ENCODE measurements at places on chromosomes 3 and 15. TPM values are rescaled to one million over a fixed set of nuclear protein-coding genes. Genes with fewer than 3 reads are reported as not detected.

- DNase-seq, result no peak
These were observed 75.8 kb downstream of the RORA start for GRCh38 chr15:61153291-61153690.

GXYLT2 gene
- not detected for polyA plus RNA-seq

DNA sequence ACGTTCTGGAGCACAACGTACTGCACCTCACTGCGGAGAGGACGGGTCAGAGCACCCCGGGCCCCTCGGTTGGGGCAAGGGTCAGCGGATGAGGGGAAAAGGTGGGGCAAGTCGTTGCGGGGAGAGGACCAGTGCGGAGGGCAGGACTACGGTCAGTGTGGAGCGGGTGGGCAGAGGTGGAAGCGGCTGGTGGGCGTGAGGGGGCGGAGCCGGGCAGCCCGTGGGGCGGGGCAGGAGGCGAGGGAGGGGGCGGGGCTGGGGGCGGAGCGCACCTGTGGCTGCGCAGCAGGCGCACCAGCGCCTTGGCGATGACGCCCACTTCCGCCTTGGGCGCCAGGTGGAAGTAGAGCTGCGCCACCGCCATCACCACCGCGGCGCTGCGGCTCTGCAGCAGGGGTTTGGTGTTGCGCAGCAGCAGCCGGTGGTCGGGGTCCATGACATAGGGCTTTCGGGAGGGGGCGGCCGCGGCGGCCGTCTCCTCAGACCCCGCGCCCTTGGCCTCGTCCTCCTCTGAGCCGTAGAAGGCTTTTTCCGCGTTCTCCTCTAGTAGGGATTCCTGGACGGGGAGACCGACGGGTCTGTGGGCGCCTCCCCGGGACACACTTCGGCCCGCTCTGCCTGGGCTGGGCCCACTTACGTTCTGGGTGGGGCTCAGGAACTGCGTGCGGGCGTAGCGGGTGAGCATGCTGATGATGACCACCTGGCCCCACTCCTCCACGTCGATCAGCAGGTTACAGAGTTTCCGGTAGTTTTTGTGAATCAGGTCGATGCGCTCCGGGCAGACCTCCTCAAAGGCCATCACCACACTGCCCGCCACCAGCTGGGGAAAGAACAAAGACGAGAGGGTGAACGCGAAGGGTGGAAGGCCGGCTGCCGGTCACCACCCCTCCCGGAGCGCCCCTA is 29.2 kb downstream of the AP3B2 start:
- peak; percentile 91 for DNase-seq

GRM2 gene
- polyA plus RNA-seq, result 0.09 TPM

TRPM1 gene
- polyA plus RNA-seq, result not detected

- no peak for DNase-seq
These were observed 28.7 kb downstream of the WWTR1 start for GRCh38 chr3:149628957-149629670.

FETUB gene
- not detected for polyA plus RNA-seq

DNA sequence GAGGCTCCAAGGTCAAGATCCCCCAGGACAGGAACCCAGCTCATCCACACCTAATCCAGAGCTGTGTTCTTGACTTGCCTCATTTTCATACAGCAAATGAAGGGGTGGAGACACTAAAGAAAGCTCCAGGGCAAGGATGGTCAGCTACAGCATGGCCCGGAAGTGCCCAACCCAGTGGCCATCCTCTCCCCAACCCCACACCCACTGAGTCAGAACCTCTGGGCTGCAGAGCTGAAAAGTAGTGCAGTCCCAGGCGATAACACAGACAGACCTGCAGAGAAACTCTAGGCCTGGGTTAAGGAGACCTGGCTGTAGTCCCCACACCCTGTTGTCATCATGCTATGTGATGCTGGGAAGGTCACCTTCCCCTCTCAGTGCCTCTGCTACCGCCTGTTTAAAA is 85.3 kb downstream of the SEMA5B start:
- no peak for DNase-seq

TUBGCP5 gene
- polyA plus RNA-seq, result 4.3 TPM

DNA sequence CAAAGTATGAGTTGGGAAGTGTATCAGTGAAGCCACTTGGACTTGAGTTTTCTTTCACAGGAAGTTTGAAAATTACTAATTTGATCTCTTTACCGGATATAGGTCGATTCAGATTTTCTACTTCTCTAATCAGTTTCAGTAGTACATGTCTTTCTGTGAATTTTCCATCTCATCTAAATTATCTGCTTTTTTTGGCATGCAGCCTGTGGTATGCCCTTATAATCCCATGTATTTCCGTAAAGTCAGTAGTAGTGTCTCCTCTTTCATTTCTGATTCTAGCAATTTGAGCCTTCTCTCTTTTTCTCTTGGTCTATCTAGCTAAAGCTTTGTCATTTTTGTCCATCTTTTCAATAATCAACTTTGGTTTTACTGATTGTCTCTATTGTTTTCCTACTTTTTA is 168.4 kb upstream of the UBE2E1 start:
- no peak for DNase-seq

- DNase-seq, result no peak
These were observed 25.8 kb downstream of the ZPLD1 start for GRCh38 chr3:102460579-102460978.

GPR149 gene
- not detected for polyA plus RNA-seq

DNAH12 gene
- polyA plus RNA-seq, result not detected

- no peak for DNase-seq
These were observed 135.2 kb downstream of the MECOM start for GRCh38 chr3:169528289-169528688.

CDAN1 gene
- polyA plus RNA-seq, result 4.1 TPM

DNA sequence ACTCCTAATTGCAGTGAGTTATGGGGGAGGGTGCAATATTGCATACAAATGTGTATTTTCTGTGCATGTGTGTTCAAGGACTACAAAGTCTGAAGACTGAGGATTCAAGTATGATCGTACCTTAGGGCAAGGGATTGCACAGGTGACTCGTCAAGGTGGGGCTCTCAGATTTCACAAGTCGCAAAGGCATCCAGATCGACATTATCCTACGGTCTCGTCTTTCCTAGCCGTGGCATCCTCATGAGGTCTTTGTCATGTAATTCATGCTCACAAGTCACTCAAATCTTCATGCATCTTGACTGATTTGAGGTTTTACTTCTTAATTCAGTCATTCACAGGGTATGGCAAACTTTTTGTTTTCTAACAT is 191.4 kb upstream of the HES1 start:
- DNase-seq, result no peak

DNA sequence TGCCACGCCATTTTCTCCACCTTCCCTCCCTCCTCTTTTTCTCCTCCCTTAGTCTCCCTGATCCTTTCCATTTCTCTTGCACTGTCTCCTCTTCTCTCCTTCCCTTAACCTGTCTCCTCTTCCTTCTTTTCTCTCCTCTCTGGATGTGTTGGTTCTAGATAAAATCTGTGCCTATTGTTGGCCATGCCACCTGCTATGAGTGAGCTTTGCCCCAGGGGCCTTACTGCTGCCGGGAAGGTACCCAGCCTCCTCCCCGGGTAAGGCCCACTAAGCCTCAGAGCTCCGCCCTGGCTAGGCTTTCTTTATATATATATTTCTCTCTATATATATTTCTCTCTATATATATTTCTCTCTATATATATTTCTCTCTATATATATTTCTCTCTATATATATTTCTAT is 14.7 kb downstream of the GPD1L start:
- no peak for DNase-seq

DNA sequence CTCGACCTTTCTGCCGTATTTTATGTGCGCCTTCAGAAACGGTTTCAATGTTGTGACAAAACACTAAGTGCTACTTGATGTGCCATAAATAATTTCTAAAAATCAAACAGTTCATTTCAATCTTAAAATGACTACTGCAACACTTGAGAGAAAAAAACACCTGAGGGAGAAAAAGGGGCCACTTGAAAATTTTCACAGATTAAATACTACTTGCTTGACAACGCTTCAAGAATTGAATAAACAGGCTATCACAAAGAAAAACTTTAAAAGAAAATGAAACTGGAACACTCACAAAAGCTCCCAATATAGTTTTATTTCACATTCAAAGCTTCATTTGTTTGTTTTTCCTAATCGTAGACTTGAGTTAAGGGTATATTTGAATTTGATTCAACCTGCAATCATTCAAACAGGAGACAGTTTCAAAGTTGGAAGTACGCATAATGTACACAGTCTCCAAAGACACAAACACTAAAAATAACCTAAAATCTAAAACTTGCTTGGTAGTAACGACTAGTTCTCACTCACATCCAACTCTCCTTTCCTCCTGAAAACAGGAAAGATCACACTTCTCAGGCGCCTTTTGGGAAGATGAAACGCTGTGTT is 380.7 kb downstream of the ERC2 start:
- no peak for DNase-seq

GRCh38 chr15:85531083-85531482 is 150.7 kb downstream of the AKAP13 start:
- DNase-seq, result no peak

EXD1 gene
- polyA plus RNA-seq, result not detected

GRCh38 chr15:52383100-52383588 is 87.5 kb upstream of the MYO5C start:
- DNase-seq, result no peak

SHF gene
- polyA plus RNA-seq, result 1.4 TPM

DNA sequence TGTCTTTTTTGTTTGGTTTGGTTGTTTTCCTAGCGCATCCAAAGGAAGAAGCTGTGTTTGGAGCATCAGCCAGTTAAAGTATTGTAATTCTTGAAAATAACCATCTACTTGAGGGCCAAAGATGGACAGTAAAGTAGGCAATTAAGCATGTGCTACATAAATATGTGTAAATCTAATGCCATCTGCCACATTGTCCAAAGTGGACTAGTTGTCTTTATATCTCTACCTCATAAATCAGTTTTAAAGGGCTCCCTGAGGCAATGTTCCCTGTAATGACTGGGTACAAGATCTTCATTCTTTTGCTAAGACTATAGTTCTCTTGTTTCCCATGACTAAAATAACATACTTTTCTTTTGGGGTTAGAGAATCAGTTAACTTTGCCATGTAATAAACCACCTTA is 460.0 kb upstream of the RARB start:
- no peak for DNase-seq

DNA sequence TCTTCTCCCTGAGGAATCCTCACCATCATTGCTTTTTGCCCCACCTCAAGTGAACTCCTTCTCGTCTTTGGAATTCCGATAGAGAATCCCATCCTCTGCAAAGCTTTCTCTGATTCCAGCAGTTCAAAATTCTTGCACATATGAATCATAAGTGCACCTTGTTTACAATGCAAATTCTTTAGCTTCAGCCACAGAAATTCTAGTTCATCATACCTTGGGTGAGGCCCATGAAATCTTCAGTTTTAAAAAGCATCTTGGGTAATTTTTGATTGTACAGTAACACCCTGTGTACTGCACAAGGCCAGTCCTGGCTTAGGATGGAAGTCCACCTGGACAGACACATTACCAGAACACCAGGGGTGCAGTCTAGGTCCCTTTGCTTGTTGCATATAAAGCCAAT is 30.8 kb downstream of the MDFIC2 start:
- DNase-seq, result no peak

GRCh38 chr3:24645047-24645446 is 150.4 kb upstream of the THRB start:
- no peak for DNase-seq

All from naive thymus-derived CD8-positive, alpha-beta T cell (primary cell).